Fibroblast of the conjunctiva (primary cell): ENCODE measurements at places on chromosomes 7 and 10.

DNA sequence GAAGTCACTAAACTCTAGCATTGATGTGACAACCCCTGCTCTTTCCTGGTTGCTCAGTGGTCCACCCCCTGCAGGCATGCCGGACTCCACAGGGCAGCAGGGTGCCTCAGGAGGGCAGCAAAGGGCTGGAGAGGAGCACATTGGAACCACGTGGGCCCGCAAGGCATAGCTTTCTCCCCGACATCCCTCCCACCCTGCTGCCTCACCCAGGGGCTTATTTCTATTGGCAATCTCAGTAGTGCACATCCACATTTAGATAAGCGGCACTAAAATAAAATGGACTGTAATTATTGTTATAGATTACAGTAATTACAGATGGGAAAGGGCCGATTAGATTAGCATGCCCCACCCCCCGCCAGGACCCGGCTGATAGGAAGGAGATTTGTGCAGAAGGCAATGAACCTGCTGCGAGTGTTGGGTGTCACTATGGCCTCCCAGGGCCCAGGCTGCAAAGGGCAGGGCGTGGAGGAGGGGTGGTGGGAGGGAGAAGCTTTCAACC, 580.1 kb downstream of the GRID1 start:
- no peak for DNase-seq

- DNase-seq = no peak
Observed at GRCh38 chr10:104337521-104337984, 712 bp downstream of the ITPRIP start.

GRCh38 chr10:31146491-31147209, 115.0 kb upstream of the ZNF438 start:
- no peak for DNase-seq

DNA sequence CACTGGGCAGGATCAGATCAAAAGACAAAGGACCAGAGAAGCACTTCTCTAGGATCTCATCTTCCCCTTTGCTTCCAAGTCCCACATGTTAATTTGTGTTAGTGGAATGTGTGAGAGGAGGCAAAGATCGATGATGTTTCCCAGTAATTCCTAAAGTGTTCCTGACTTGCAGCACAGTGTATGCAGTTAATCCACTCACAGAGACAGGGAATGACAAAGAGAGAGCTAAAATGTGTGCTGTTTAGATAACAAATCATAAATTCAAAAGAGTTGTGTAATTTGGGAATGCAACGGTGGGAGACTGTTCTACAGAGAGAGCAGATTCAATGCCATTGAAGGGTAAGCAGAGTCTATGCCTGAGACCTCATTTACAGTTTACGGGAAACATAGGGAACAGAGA, 132.0 kb upstream of the SVIL start:
- DNase-seq = no peak

GRCh38 chr7:47308808-47309207, 273.1 kb downstream of the TNS3 start:
- no peak for DNase-seq

DNA sequence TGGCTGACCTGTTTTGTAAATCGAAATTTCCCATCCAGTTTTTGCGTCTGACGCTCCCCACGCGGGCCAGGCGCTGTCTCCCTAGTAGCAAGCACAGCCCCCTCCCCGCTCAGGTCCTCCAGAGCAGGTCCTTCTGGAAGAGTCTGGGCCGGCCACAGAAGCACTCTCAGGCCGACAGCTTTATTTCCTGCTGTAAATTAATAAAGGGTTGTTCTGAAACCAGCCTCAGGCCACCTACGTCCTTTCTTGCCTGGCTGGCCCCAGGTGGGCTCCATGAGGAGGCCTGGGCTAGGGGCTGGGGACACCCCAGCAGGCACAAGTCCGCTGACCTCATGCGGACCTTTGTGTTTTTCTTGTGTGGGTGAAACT, 35.2 kb downstream of the CAMK2B start:
- no peak for DNase-seq

GRCh38 chr10:91856637-91857036, 52.6 kb downstream of the FGFBP3 start:
- no peak for DNase-seq

- DNase-seq = no peak
Observed at GRCh38 chr7:115988401-115988800, 42.2 kb downstream of the TFEC start.
